ENCODE measurements at places on chromosomes 11 and 22.

- no peak for DNase-seq
Measured at GRCh38 chr22:49332691-49333090, 495.0 kb downstream of the BRD1 start.

- no peak for DNase-seq
Measured at GRCh38 chr11:36309779-36310178, 13.7 kb downstream of the PRR5L start.

GRCh38 chr11:62496676-62497075 lies 49.9 kb downstream of the AHNAK start:
- DNase-seq = no peak

DNA sequence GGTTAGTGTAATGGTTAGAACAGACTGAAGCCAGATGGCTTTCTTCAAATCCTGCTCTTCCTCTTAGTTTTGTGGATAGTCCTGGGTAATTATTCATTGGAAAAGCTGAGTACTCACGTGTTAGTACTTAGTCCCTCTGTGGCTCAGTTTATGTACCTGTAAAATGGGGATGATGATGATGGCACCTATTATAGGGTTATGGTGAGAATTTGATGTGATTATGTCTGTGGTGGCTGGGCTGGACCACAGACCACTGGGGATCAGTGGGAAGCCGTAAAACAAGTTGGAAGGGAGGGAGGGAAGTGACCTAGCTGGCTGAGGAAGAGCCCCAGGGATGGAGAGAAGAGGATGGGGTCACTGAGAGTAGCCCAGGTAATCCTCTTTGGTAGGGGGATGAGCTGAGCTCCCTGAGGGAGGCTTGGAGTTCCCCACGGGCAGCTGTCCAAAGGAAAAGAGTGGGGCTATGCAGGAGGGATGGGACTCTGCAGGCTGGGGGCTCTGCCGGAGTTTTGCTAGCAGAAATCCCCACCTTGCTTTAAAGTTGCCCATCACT lies 19.8 kb downstream of the ARHGEF17 start:
- DNase-seq = no peak

DNA sequence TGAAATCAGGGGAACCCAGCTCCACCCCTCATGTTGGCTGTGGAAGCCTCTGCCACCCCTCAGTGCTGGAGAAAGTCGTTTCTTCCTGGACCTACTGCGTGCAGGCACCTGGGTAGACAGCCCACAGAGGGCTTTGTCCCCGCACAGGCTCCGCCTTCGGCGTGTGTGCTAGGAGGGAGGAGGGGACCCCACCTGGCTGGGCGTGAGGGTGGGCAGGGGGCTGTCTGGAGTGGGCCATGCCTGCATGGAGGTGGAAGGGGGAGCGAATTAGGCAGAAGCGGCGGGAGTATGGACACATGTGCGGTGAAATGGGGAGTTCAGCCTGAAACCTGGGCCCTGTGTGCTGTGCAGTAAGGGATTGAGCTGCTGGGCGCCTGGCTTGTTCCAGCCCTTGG lies 49.3 kb downstream of the FBLN1 start:
- no peak for DNase-seq

Measured in HTR-8/SVneo (cell line).